Fibroblast of the conjunctiva (primary cell): ENCODE measurements at places on chromosomes 1 and 21.
A peak's percentile ranks its signal among the peaks of the same experiment; 100 is the strongest.

- peak; percentile 5 for DNase-seq
Observed at GRCh38 chr1:80427881-80428280, 1372.9 kb upstream of the ADGRL2 start.

DNA sequence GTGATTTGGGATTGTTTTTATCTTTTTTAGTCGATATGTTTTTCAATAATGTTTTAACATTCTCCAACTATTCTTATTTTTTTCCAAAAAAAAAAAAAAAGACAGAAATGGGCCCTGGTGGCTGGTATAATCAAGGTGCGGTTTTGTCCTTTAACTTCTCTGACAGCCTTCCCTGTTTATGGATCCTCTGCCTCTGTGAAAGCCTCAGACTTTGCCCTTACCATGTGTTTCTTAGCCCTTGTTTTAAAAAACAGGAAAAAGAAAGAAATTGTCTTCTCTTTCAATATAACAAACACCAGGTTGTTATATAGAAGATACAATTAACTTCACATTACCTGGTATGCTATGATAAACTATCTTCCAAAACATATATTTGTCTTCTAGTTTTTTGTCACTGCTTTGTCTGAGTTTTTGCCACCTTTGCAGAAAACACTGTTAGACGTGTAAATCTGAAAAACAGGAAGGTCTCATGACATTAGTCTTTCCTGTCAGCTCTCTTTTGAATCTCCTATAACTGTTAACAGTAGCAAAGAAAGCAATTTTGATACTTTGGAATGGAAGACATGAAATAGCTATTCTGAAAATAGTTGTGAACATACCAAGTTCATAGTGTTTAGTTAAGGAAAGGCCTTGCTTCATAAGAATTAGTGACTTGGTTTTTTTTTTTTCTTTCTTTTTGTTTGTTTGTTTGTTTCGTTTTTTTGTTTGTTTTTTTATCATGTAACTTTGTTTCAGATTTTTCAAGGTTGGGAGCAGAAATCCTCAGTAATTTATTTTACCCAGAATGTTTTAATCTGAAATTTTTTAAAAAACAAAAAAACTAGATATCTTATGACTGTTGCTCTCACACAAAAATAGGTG, 31.7 kb upstream of the CACYBP start:
- no peak for DNase-seq

GRCh38 chr1:29478151-29478791, 241.9 kb downstream of the PTPRU start:
- DNase-seq = no peak

DNA sequence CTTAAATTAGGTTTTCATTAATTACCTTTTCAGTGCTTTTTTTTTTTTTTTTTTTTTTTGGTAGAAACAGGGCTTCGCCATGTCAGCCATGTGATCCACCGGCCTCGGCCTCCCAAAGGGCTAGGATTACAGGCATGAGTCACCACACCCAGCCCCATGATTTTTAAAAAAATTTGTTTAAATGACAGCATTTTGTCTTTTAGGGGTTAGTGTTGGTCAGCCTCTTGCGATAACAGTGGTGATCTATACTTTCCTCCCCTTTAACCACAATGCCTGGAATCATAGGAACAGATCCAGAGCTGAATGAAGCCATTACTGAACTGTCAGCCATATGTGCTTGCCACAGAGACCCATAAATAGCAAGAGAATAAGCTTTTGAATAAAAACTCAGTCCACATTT, 73.9 kb downstream of the CACHD1 start:
- DNase-seq = no peak

- DNase-seq = peak; percentile 65
Observed at GRCh38 chr1:66542811-66543767, 9.1 kb downstream of the SGIP1 start.

DNA sequence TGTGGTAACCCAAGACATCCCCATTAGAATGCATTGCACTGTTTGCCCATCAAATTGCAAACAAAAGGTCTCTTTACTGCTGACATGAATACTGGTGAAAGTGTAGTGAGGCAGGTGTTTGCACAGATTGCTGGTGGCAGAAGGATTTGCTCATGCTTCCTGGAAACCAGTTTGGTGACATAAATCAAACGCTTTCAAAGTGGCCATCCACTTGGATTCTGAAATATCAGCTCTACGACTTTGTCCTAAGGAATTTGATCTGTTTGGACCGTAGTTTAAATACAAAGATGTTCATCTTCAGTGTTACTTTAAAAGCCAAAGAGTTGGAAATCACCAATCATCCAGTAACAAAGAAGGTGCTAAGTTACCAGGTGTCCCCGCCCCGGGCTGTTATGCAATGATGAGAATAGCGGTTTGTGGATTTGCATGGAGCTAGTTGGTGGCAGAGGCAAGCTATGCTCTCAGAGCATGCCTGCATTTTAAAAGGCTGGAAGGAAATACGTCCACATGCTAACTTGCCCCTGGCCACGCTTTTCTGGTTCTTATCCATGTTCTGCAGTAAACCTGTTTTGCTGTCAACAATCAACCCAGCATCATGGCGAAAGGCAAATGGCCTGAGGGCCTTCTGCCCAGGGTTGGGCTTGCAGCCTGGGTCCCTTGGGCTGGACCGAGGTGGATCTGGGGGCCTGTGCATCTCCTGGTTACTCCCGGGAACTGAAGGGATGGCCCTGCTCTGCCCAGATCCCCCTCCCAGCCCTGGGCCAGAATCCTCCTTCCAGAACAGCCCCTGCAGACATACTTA, 49.2 kb downstream of the UMODL1 start:
- DNase-seq = no peak

DNA sequence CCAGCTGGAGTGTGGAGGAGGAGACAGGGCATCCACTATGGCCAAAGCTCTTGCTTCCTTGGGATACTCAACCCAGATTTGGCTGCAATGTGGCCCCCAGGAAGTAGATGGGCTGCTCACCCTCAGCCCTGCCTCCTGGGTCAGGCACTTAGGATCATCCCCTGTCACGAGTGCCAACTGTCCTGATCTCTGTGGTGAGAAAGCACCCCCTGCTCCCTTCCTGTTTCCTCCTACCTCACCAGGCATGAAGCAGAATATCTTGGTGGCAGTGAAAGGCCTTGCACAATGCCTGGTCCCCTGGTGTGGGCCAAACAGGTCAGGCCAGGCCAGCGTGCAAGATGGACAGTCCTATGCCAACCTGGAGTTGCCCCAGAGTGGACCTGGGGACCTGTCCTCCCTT, 211.7 kb downstream of the GRIK3 start:
- no peak for DNase-seq

- no peak for DNase-seq
Observed at GRCh38 chr1:22907528-22907927, 65.1 kb downstream of the LACTBL1 start.

DNA sequence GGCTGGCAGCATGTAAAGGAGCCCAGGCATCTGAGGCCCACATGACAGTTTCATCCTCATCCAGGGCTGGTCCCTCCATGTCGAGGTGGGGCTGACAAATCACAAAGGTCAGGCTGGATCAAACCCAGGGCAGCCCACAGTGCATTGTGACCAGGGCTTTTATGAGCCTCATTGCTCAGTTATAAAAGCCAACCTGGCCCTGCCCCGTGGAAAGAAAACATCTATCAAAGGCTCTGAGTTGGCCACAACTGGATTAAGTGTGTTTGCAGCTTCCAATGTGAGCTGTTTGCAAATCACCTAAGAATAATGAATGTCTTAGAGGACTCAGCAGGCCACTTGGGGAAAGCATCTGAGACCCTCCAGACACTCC, 45.4 kb downstream of the GRHL3 start:
- DNase-seq = no peak

GRCh38 chr1:157878059-157878458, 36.5 kb upstream of the CD5L start:
- peak; percentile 13 for DNase-seq

DNA sequence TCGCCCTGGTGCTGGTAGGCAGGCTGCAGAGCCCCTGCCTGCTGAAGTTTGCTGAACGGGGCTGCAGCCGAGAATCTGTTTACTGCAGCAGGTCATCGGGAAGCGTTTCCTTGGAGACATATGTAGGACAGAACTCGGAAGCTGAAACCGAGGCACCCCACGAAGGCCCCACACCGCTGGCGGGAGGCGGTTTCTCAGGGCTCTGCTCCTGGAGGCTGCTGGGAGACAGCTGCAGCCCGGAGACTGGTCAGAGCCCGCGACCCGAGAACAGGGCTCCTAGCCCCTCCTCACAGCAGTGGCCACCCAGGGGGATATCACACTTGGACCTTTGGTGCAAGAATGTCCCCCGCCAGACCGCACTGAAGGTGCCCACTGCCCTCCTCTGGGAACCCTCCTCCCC, 12.7 kb upstream of the PLCH2 start:
- no peak for DNase-seq

DNA sequence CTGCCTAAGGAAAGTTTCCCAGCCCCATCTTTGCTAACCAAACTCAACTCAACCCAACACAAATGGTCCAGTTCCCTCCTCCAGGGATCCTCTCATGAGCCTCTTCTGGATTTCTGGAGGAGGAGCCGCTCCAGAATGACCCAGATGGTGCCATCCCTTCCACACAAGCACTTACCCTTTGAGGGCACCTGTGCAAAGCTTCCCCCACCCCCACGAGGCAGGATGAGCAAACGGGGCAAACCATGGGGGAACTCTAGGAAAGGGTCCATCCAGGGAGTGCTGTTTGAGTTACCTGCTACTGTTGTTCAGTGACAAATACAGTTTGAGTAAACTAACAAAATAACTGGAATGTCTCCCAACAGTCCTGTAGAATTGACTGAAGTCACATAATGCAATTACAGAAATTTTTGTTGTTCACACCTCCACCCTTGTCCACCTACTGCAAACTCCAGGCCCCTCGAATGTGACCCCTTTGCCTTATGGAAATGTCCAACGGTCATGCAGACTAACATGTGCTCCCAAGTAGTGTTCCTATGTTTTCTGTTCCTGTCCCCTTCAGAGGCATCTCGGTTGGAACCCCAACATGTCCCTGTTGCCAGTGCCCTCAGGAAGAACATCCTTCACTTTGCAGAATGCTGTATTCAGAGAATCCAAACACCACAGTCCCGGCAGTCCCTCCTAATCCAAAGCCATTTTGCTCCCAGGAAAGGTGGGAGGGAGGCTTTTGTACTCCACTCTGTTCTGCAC, 160.1 kb downstream of the RRAGC start:
- no peak for DNase-seq

DNA sequence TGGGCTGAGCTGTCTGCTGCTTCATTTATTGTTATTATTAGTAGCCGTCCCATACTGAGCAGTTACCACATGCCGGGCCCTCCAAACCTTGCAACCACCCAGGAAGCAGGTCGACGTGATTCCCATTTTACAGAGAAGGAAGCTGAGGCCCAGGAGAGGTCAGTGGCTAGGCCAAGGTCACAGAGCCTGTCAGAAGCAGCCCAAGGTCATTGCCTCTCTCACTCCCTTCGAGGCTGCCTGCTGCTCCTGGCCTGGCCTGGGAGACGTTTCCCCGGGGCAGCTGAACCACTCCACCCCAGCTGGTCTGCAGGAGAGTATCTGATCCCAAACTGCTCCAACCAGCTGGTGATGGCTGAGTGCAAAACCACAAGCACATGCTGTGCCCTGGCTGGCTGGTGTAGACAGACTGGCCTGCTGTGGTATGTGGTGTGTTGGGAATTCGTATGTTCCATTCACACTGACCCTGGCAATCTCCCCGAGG, 6.5 kb downstream of the PADI4 start:
- DNase-seq = no peak

DNA sequence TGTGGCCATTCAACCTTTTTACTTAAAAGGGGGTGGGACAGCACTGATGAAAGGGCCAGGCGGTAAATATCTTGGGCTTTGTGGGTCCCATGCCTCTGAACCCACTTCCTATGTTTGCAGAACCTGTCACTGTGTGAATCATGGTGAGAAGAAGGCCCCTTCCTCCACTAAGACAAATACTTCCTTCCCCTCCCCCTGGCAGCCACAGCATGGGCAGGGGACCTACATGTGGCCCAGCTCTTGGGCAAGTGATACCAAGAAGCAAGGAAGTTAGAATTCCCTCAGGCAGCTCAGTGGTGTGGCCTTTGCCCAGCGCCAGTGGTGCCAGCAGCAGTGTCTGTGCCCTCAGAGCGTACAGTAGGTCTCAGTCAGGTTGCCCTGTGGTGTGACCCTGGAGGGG, 168.6 kb downstream of the TRIM33 start:
- DNase-seq = no peak

DNA sequence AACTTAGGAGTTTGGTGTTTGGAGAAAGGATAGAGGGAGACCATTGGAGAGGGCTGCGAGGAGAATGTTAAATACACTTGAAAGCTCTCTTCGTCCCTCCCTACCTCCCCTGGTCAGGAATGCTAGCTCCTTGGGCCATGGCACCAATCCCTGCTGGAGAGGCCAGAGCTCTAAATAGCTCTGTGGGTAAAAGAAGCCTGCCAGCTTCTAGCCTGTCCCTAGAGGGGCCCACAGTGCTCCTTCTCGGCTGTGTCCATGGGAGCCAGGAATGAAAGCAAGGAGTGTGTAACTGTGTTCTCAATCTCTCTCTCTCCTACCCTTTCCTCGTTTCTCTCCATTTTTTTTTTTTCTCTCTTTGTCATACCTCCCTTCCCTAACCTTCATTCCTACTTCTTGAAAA, at the start of gene CCDC190:
CCDC190 (minus strand) TSS at position 75 of the 400 bp plus-strand sequence. CDS start 1,529 bp downstream, outside the sequence.
- DNase-seq = no peak

- DNase-seq = no peak
Observed at GRCh38 chr1:44609412-44609767, 64.9 kb downstream of the TMEM53 start.

DNA sequence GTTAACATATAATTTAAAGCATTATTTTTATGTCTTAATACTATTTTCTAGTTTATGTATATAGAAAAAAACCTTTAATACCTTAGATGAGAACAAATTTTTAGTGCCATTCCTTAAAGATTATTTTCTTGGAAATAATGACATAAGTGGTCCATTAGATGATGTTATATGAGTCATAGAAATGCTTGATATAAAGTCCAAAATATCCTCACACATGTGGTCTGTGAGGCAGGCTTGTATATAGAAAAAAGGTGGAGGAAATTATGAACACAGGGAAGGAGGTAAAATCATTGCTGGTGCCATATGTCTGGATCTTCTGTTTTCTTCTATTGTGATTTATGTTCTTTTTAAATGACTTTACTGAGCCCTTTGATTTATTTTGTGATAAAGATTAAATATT, 79.3 kb downstream of the MAP3K7CL start:
- DNase-seq = no peak

- DNase-seq = no peak
Observed at GRCh38 chr1:27357281-27358037, 9.3 kb downstream of the MAP3K6 start.

DNA sequence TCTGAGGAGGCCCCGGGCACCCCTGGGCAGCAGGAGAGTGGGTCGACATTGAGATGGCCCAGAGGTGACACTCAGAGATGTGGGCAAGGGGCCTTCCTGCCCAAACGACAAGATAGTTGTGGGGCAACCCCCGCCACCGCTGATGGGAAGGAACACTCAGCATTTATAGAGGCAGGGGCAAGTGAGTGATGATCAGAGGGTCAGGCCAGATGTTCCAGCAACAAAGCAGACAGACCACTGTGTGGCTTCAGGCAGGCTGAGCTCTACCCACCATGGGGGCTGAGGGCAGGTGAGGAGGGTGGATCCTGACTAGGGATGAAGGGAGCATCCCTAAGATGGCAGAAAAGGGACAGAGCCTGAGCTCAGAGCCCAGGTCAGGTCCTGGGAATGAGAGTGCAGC, 362.7 kb downstream of the PTPRU start:
- DNase-seq = no peak
